CD4-positive, alpha-beta T cell treated with Interferon alpha-2 for 1 hour (primary cell): ENCODE measurements at places on chromosomes 6 and 20.

DNA sequence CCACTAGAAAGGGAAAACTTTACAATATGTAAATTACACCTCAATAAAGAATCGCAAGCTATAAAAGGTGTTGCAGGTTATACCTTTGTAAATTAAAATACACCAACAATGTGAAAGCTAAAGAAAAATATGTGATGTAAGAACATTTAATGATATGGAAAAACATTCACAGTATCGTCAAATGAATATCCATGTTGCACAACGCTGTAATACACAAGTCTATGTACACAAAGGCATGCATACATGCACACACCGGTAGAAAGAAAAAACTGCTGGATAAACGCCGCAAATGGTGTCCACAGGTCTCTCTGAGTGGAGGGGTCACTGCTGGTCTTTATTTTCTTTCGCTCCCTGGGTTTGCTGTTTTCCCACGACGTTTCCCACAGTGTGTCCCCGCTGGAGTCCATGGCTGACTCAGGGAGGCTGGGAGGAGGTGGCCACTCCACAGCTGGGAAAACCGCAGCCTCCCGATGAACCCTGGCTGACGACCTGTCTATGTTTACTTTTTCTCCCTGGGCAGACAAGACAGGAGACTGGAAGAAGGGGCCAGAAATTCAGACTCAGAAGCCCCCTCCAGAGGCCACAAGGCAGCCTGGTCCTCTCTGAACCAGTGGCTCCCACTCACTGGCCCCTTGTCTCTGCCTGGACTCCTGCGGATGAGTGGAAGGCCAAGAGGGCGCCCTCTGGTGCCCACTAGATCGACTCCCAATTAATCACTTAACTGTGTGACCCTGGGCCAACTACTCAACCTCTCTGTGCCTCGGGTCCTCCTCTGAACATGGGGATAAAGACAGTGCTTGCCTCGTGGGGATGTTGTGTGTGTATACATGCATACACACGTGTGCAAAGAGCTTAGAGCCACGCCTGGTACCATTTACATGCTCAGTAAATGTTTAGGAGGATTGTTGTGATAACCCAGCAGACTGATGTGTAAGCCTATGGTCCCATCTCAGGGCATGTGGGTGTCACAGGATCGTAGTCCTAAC, 12.8 kb upstream of the BPI start:
- no peak for DNase-seq

DNA sequence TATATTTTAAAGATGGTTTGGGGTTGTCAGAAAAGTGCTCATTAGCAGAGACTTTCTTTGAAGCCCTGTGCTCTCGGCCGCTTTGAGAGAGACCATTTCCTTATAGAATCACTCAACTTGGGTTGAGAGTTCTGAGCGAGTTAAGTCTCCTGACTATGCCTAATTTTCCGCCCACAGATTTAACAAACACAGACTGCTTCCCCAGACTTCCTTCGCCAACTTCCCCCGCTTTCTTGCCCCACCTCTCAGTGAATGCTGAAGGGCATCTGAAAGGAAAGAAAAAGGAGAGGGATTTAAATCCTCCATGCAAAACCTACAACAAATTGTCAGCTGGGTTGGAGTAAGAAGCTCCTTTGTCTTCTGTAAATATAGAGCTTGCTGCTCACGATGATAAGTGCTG, 224.0 kb downstream of the EYA2 start:
- no peak for DNase-seq

DNA sequence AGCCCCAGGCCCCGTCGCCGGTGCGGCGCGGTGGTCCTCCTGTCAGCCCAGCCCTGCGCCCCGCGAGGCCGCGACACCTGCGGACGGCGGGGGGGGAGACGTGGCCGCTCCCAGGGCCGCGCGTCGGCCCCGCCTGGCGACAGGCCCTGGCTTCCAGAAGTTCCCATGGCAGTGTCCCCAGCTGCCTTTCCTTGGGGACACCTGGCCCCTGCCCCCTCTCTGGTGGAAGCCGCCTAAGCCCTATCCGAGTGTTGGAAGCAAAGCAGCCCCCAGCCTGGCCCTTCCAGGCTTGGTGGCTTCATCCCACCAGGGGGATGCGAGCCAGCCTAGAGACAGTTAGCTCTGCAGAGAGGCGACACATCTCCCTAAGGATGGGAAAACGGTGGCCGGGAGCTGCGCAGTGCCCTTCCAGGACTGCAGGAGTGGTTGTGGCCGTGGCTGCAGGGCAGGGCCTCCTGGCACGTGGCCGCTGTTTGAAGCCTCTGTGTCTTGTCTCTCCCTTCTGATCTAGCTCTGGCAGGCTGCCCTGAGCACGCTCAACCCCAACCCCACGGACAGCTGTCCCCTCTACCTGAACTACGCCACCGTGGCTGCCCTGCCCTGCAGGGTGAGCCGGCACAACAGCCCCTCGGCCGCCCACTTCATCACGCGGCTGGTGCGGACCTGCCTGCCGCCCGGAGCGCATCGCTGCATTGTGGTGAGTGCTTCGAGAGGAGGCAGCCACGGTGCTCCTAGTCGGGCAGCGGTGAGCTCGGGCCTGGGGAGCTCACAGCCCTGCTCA, 816 bp downstream of the NPEPL1 start:
- no peak for DNase-seq

- DNase-seq: no peak
Observed at GRCh38 chr6:88843040-88843439, 120.4 kb downstream of the RNGTT start.

GRCh38 chr6:88870717-88871330, 92.6 kb downstream of the RNGTT start:
- DNase-seq: peak; percentile 68

DNA sequence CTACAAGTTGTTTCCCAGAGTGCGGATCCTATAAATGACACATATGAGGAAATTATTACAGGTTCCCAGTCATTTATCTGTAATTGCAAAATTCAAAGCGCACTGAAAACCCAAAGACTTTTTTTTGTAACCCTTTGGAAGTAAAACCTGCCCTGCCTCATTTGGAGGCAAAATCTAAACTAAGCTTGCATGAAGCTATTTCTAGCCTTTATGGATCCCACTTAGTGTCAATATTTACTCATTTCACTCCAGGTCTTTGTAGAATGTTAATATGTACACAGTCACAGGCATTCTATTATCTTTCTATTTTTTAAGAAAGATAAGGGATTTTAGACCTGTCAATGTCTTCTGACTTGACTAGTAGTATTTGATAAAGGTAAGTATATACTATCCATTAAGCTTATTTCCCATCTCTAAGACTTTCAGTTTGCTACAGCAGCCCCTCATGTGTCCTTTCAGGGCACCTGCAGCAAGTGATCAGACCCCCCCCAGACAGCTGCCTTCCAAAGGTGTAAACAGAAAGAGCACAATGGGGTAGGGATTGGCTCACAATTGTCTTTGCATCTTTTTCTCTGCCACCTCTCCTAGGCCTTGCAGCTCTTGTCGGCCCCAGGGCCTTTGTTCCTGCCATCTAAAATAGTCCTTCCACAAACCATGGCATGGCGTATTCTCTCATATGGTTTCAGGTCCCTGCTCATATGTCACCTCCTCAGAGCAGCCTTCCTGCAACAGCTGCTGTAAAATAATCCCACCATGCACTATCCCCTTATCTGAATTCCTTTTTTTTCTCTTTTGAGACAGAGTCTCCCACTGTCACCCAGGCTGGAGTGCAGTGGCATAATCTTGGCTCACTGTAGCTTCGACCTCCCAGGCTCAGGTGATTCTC, 1.3 kb upstream of the REPS1 start:
- no peak for DNase-seq

DNA sequence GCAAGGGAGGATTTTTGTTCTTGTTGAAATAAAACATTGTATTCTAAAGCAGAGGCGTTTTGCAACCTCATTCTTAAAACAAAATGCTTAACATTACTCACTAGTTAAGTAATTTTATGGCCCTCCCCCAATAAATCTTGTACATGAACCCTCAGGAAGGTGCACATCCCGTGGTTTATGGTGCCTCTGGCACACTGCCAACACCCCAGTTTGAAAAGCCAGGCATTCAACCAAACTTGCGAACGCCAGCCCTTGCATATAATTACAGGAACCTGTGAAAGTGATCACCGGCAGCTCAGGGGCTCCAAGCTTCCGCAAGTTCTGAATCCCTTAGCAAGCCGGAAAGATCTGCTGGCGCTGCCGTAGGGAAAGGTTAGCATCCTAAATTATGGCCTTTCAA, 1109.0 kb upstream of the FLRT3 start:
- DNase-seq: no peak

- DNase-seq: no peak
Observed at GRCh38 chr6:7432391-7433120, 42.9 kb downstream of the RIOK1 start.

DNA sequence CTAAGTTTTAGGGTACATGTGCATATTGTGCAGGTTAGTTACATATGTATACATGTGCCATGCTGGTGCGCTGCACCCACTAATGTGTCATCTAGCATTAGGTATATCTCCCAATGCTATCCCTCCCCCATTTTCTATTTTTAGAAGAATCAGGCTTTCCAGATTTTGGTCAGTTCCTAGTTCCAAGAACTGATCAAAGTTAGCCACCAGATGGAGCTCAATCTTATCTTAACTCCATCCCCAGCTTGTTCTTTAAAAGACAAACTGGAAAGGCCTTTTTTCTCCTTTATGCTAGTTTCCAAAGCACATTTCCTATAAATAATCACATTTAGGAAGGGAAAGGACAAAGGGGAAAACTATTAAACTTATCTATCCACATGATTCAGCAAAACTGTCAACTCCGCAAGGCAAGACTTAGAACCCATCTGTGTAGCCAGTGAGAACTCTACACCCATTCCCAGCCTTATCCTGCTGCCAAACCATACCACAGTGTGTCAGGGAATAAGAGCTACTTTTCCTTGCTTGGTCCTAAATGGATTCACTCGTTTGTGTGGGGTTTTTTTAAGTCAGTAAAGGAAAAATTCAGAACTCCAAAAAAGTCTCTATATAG, 22.8 kb upstream of the KHDC1 start:
- DNase-seq: peak; percentile 25

GRCh38 chr6:21949211-21949801, 347.5 kb downstream of the PRL start:
- no peak for DNase-seq

- no peak for DNase-seq
Observed at GRCh38 chr20:3010985-3011723, 32.3 kb upstream of the GNRH2 start.

DNA sequence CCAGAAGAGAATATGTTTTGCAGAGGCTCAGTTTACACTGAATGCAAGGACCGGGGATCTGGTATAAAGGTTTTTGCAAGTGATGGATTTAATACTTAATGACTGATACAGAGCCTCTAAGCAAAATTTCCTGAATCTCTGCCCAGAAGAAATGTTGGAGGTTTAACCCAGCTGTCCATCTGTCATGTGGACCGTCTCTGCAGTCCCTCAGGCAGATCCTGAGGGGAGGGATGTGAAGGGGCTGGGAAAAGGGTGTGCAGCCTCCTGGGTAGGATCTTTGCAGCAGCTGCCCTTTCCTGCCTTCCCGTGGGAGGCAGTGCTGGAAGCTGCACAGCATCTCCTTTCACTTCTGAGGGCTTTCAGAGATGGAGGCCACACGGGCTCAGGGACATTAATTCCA, 207.0 kb downstream of the SLC24A3 start:
- no peak for DNase-seq

GRCh38 chr6:44253307-44254101, 3.8 kb downstream of the SLC35B2 start:
- DNase-seq: peak; percentile 63

GRCh38 chr6:98838975-98839374, 4.6 kb downstream of the POU3F2 start:
- no peak for DNase-seq

- no peak for DNase-seq
Observed at GRCh38 chr6:75546381-75546780, 52.8 kb upstream of the FILIP1 start.

- no peak for DNase-seq
Observed at GRCh38 chr6:110776413-110776812, 38.9 kb downstream of the CDK19 start.
